T follicular helper cell (primary cell): ENCODE measurements at places on chromosomes 5 and 9.

DNA sequence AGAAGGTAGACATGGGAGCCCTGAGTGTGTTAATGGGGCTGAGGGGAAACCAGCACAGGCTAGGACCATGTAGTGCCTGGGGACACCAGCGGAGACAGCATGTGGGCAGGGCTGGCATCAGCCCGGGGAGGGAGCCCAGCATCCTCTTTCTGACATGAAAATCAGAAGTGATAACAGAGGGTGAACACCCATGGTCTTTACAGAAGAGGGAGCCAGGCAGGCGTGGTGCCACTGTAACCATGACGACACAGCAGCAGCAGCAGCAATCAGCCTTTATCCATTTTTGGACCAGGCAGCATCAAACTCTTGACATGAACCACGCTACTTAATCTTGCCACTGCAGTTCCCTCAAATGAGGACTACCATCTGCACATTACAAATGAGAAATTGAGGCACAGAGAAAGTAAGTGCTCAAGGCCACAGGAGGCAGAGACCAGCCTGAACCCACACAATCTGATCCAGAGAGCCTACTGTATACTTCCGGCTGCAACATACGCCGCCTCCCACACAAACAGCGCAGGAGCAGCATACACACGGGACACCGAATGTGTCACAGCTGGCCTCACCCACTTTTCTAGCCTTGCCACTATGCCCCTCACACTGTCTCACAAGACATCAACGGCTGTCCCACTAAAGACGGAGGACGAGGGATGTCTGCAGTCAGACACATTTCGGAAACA is 23.8 kb downstream of the CAMSAP1 start:
- DNase-seq, result no peak

DNA sequence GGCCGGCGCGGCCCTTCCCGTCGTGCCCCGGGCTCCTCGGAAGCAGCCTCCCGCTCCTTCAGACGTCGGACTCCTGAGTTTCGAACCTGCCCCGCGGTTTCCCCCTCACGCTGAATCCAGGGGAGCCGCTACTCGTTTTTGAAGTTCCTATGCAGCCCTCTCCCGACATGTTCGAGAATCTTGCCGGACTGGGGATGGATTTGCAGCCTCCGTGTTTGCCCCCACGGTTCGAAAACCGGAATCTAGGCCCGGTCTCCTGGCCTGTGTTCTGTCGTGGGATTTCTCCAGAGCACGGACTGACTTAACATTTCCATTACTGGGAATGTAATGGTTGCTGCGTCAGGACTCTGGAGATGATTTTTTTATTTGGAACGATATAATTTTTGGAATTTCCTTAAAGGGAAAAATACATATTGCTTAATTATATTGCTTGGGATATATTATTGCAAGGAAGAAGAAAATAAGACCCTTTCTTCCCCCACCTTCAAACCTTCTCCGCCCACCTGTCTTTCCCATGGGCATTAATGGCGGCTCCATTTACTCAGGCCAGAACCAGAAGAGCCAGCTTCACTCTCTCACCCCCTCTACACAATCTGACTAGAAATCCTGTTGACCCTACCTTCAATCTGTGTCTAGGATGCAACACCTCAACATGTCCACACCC is 8.5 kb upstream of the MGAT1 start:
- DNase-seq, result no peak

GRCh38 chr5:174828804-174829510 is 104.6 kb downstream of the MSX2 start:
- no peak for DNase-seq

DNA sequence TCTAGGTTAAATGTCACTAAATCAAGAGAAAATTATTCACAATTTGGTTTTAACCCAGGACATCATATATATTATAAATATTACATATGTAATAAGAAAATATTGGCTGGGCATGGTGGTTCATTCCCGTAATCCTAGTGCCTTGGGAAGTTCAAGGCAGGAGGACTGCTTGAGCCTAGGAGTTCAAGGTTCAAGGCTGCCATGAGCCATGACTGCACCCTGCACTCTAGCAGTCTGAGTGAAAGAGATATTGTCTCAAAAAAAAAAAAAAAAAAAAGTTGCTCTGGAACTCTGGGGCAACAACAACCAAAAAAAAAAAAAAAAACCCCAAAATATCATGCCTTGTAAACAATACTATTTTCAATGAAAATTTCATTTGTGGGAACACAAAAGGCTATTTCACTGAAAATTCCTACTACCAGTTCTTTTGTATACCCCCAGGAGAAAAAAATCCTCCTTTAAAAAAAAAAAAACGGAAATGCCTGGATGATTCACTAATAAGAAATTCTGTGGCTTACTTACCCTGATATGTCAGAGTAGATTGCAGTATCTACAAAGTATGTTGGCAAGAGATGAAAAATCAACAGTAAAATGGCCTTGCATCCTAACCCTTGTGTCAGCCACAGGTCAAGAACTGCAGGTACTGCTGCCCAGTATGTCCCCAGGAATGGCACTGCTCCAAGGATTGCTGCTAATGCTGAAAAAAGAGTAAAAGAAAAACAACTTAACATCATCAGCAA is 22.6 kb upstream of the CTNNAL1 start:
- DNase-seq, result no peak

GRCh38 chr9:92180002-92180400 is 64.8 kb upstream of the SPTLC1 start:
- DNase-seq, result no peak

- DNase-seq, result no peak
Observed at GRCh38 chr5:176844281-176844680, 33.9 kb downstream of the UNC5A start.

DNA sequence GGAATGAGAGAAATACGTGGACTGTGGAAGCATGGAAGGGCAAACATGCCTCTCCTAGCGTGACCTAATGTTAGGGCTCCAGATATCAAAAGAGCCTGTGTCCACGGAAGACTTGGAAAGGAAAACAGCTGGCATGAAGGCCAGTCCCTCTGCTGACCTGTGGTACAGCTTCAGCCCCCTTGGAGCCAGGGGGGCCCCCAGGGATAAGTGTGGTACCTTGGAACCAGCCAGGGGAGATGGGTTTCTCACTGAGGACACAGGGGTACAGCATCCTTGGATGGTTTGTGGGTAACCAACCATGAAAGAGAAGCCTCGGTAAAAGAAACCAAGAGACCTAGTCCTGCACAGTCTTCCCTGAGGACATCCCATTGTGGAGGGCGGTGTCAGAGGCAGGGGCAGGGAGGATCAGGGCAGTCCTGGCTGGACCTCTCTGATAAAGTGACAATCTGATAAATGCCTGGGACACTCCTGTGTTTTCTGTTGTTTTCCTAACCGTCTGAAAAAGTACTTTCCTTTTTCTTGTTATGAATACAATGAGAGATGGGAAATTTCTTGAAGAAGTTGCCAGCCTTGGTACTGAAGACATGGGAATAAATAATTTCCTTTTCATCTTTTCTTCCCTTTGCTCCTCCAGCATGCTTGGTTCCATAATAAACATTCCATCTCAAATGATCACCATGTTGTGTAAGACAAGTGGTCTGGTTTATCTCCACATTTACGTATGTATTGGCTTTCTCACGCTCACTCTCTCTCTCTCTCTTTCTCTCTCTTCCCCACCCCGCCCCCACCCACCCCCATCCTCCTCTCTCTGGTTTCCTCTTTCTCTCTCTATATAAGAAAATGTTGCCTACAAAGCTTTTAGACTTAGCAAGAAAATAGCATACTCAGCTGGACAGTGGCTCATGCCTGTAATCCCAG is 102.1 kb downstream of the SUSD1 start:
- DNase-seq, result no peak

- no peak for DNase-seq
Observed at GRCh38 chr5:11311731-11312130, 550.7 kb upstream of the DAP start.

DNA sequence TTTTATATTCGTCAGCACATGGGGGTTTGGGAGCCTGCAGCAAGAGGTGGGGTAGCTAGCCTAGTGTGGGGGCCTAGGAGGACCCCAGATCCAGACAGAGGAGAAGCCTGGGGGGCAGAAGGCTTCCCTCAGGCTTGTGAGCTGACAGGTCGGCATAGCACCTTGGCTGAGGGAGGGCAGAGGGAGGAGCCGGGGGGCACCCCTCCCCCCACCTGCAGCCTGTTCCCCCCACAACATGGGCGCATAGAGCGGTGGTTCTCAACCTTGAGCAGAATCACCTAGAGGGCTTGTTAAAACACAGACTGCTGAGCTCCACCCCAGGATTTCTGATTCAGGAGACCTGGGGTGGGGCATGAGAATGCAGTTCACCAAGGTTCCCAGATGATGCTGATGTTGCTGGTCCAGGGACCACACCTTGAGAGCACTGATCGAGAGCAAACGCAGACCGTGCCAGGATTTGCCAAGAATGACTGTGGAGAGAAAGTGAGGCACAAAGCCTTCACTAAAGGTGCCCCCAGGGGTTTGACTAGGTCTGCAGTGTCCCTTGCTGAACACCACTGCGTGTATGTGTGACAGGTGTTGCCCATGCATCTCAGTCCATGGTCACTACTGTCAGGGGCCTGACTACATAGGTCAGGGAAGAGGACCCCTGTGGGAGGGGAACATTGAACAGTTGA is 163.3 kb downstream of the MACROH2A1 start:
- no peak for DNase-seq

DNA sequence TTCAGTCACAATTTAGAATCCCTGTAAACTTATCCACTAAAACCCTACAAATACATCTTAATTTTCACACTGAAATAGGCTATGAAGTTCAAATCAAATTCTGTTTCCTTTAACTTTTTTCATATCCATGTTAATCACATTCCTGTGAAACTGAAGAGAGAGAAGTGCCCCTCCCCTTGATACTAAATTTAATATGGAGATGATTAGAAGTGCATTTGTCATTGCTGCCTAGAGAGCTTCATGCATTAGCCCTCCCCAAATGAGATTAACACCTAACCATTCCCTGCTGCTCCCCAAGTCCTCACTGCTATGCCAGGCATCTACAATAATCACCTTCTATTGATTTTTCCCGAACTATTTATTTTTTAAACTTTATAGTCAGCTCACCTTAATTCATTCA is 85.1 kb upstream of the SPOCK1 start:
- DNase-seq, result no peak

GRCh38 chr5:62127098-62127736 is 178.8 kb upstream of the KIF2A start:
- no peak for DNase-seq

- no peak for DNase-seq
Observed at GRCh38 chr9:112719696-112720095, 1.8 kb upstream of the INIP start.

GRCh38 chr9:10253341-10253740 is 359.5 kb downstream of the PTPRD start:
- no peak for DNase-seq

- no peak for DNase-seq
Observed at GRCh38 chr5:104612005-104612404, 1049.4 kb upstream of the NUDT12 start.

GRCh38 chr5:131462454-131462853 is 172.6 kb downstream of the RAPGEF6 start:
- DNase-seq, result no peak

GRCh38 chr9:109286981-109287380 is 33.9 kb downstream of the EPB41L4B start:
- DNase-seq, result no peak

GRCh38 chr5:174971210-174971609 is 246.8 kb downstream of the MSX2 start:
- no peak for DNase-seq

DNA sequence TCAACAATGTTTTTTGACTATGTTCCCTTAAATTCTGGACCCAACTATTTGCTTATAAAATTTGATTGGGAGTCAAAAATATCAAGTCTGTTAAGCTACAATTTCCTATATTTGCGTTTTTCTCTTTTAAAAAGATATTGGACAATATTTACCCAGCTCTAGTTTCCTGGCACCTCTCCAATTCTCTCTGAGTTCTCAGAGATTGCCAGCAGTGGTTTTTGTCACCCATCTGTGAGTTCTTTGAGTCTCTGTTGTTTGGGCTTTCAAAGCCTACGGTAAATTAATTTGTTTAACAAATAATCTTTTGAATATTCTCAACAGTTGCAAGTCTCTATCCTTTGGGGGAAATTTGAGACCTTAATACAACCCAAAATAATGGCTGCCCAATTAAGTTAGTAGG is 174.2 kb upstream of the PUM3 start:
- DNase-seq, result no peak

- no peak for DNase-seq
Observed at GRCh38 chr9:32455738-32456137, 70.3 kb downstream of the RIGI start.

DNA sequence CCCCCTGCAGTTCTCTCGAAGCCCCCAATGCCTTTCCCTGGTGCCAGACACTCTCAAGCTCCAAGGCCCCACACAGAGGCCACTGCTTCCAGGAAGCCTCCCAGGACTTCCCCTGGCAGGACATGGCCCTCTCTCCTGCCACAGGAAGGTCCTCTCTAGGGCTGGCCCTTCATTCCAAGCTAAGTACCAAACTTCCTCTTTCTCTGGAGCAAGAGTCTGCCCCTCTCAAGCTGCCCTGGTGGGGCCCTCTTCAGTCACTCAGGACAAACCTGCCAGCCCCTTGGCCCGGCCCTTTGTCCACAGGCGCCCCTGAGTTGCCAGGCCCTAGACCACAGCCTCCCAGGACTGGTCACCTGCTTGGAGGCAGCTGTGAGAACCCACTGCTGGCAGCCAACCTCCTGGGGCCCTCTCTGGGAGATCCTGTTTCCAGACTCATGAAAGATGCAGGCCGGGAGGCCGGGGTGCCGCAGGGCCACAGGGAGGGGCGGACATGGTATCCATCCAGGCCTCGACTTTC is 6.6 kb downstream of the NINJ1 start:
- no peak for DNase-seq

DNA sequence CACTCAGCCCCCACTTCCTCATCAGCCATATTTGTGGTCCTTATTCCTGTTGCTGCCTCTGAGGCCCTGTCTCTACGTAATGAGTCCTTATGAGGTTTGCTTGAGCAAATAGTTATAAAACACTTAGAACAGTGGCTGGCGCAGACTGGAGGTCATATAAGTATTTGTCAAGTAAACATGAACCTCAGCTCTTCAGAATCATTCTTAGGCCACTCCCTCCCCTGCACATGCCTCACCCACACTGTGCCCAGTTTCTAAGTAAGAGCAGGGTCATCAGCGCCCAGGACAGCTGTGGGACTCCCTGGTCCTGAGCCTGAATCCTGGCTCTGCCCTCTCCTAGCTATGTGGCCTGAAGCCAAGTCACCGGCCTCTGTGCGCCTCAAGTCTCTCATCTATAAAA is 4.0 kb downstream of the ST6GALNAC4 start:
- no peak for DNase-seq

- no peak for DNase-seq
Observed at GRCh38 chr9:125260561-125260960, 1.1 kb upstream of the GAPVD1 start.

- no peak for DNase-seq
Observed at GRCh38 chr5:103915081-103915480, 352.5 kb upstream of the NUDT12 start.

- DNase-seq, result no peak
Observed at GRCh38 chr5:1522601-1523479, 920 bp downstream of the LPCAT1 start.
